ENCODE measurements at places on chromosomes 11 and 22.

DNA sequence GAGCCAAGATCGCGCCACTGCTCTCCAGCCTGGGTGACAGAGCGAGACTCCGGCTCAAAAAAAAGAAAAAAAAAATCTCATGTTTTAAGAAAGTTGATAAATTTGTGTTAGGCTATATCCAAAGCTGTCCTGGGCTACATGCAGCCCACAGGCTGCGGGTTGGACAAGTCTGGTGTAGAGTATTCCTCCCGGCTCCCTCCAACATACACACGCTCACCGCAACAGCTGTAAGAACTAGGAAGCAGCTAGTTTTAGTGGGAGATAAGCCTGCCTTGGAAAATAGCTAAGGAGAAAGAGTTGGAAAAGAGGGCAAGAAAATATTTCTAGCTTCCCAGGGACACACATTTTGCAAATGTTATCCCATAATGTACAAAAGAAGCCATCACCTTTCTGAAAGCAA lies 46.6 kb downstream of the CELF1 start:
- DNase-seq = no peak

DNA sequence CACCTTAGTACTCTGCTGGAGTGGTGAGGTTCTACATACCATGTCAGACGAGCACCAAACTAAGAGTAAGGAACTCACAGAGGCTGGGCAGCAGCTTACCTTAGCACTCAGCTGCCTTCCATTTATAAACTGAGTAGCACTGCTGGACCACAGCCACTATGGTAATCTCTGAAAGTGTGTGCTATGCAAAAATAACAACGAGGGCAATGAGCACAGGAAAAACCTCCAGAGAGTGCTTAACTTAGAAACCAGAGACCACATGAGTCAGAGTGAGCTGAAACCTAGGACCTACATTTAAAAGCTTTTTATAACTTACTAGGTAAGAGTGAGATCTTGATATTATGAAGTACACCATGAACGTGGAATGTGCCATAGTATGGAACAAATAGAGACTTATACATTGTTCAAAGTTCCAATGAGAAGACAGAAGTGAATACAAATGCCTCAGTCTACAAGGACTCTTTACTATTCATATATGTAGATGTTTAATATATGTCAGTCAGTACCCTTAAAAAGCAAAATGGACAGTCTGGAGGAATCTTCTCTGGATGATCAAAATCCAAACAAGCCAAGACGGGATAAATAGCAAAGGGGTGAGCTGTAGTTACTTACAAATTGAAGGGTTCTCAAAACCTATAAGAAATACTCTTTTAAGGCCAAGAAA lies 17.2 kb upstream of the CD59 start:
- no peak for DNase-seq

GRCh38 chr11:102676084-102676483 lies 29.5 kb downstream of the MMP27 start:
- DNase-seq = no peak

DNA sequence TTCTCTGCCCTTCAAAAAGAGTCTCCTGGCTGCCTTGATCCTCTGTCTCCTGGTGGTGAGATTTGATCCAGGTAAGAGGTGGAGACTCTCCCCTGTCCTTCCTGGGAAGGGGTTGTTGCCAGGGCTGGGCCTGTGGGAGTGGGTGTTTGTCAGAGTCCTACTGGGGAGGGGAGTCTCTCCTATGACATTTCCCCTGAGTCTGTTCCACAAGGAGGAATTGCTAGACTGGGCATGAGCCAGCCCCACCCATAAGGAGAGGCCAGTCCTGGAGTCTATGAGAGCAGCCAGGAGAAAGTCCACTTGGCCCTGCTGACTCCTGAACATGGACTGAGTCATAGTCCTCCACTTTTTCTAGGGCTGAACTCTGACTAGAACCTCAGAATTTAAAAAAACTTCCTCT lies 7.4 kb downstream of the PEX26 start:
- DNase-seq = no peak

DNA sequence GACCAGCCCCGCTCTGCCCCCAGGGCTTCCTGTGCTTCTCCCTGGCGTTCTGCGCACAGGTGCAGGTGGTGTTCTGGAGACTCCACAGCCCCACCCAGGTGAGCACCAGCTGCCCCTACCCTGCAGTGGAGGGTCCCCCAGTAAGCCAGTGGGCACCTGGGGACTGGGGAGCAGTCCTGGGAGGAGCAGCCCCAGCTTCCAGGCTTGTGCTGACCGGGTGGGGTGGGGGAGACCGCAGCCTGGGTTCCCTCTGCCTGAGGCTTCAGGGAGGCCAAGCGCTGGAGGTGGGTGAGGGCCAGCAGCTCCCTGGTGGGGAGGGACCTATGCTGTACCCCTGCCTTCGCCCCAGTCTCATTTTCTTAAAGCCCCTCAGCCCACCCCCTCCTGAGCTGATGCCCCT lies 6.9 kb downstream of the TSPAN32 start:
- DNase-seq = no peak

DNA sequence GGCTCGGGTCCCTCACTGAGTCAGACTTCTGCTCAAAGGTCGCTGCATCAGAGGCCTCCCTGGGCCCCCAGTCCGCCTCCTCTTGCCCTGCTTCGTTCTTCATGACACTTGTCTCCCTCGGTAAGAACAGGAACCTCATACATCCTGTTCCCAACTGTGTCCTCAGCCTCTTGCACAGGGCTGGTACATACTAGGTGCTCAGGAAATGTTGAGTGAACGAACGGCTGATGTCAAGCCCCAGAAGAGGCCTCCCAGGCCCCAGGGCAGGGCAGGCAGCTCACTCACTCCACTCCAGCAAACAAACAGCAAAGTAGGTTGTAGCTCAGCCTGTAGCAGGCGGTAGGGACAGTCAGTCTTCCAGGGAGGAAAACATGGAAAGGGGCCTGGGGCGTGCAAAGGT lies 17.2 kb downstream of the SYNGR1 start:
- no peak for DNase-seq

- no peak for DNase-seq
Measured at GRCh38 chr11:77093987-77094840, 8.4 kb upstream of the OMP start.

- DNase-seq = no peak
Measured at GRCh38 chr11:77054084-77054483, 12.7 kb upstream of the CAPN5 start.

- DNase-seq = no peak
Measured at GRCh38 chr11:77127235-77127911, 673 bp upstream of the MYO7A start.

DNA sequence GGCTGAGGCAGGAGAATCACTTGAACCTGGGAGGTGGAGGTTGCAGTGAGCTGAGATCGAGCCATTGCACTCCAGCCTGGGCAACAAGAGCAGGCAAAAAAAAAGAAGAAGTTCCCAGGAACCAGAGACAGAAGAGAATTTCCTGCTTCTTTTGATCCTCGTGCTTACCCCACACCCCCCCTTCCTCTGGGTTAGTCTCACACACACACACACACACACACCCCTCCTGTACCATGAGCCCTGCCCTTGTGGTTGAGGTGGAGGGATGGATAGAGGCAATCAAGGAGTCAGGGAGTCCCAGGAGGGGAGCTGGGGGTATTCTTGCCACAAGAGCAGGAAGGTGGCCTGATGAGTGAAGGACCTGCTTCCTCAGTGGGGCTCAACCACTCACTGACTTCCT lies 4.1 kb upstream of the UBE2L6 start:
- DNase-seq = no peak

DNA sequence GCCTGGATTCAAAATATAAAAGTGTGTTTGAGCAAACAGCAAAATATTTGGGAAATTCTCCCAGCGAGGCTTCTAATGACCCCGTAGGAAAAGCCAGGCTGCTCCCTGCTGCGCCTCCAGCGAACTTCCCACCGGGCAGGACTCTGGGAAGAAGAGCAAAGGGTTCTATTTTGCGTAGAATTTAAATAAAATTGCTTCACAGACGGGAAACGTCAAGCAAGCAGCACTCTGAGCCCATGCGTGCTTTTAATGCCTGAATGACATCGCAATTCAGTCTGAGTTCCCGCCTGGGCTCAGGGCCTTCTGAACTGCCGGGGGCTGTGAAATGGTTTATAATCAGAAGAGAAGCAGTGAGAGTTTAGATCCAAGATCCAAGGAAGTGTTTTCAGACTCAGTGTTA lies 775.1 kb downstream of the BRD1 start:
- no peak for DNase-seq

GRCh38 chr11:92122561-92122960 lies 102.1 kb upstream of the FAT3 start:
- no peak for DNase-seq

DNA sequence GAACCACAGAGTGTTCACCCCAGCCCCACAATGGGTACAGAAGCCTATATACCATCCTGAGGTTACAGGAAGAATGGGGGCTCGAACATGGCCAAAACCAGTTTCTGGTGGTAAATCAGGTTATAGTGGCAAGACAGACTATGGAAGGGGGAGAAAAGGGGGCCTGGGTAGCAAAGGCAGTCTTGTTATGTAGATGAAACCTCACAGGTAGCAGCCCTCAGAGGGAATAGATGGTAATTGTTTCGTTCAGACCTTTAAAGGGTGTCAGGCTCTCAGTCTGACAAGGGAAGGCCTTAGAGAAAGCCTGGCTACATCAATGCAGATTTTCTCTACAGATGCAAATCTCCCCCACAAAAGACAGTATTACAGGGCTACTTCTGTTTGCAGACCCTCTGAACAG lies 3.4 kb downstream of the CAPN1 start:
- no peak for DNase-seq
